ENCODE measurements at places on chromosomes 2 and 18.

GRCh38 chr2:150358468-150358807 lies 129.0 kb downstream of the RND3 start:
- no peak for DNase-seq

GRCh38 chr18:27599202-27599829 lies 414.2 kb upstream of the CHST9 start:
- no peak for DNase-seq

DNA sequence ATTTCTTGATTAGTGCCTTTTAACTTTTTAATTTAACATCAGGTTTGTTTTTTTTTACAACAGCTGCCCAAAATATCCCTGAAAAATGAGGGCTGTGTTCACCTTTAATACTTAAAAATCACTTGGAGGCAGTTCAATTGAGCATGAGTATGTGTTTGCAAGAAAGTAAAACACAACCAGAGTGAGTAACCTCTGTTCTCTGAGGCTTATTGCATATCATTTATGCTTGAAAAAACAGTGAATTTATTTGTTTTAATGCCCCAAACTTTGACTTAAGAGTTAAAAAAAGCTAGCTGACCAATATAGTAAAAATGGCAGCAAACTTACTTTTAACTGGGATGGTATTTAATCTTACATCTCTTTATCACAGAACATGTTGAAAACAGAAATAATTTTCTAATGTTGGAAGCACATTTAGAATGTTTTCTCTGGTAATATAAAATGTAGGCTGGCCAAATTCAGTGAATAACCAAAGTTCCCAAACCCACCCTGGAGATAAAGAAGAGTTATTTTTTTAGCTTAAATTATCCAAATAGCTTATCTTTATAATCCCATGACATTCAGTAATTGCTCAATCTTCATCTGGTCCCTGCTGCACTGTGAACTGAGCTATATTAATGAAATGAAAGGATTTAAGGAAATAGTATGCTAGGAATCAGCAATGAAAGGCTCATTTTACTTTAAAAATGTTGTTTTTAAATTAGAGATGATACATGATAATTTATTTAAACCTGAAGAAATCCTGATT lies 24.8 kb upstream of the EFEMP1 start:
- DNase-seq: no peak

DNA sequence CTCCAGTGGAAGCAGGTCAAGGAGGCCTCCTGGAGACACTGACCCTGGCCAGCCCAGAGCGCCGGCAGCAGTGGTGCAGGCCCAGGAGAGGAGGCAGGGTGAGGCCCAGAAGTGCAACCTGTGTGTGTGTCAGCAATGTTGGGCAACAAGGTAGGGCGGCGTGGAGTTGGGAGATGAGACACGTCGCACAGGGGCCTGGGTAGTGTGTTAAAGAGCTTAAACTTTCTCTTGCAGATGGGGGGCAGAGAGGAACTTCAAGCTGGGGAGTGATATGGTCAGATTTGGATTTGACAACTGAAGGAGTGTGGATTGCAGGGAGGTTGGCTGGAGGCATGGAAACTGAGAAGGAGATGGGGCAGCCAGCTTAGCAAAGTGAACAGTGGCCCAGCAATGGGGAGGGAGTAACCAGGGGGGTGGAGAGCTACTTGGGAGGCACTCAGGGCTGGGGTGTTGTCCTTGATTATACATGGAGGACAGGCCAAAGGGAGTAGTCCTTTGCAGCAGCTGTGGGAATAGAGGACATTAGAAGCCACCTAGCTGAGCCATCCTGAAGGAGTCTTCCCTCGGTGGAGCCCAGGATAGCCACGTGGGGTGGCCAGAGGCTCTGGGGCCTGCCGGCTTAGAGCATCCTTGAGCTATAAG lies 278.6 kb upstream of the HS6ST1 start:
- DNase-seq: no peak

- DNase-seq: no peak
These were observed 236.9 kb downstream of the RBM43 start for GRCh38 chr2:151024696-151025251.

- DNase-seq: no peak
These were observed 241.7 kb upstream of the DOK6 start for GRCh38 chr18:69158944-69159343.

- no peak for DNase-seq
These were observed 28.1 kb downstream of the ASAP2 start for GRCh38 chr2:9234680-9235146.

DNA sequence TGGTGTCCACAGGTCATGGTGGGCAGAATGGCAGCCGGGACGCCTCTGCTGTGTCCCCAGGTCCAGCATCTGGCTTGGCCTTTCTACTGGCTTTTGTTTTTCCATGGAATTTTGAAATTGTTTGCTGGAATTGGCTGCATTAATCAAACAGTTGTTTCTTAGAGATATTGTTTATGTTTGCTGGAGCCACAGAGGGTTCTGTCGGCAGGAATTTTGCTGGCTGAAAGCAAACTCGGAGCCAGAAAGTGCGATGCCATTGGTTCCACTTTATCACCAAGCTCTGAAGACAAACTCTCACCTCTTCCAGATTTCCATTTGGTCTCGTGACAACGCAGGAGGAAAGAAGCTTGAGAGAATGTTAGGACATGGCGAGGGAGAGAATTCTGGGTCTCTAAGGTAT lies 199.2 kb upstream of the COPS8 start:
- no peak for DNase-seq

DNA sequence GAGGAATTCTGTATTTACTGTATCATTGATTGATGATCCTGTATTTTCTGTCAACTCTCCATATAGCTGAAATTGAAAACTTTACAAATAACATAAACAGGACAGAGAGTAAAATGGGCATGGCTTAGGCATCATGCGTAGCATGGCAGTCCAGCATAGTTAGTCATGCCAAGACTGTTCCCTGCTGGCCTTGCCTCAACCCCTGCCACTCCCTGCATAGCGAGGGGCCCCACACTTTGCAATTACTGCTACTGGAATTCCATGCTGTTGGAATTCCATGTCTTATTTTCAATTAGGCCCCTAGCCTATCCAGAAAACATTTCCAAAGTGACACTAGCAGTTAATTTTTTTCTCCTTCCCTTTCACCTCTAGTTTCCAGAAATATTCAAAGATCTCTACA lies 15.1 kb upstream of the SOX11 start:
- DNase-seq: no peak

DNA sequence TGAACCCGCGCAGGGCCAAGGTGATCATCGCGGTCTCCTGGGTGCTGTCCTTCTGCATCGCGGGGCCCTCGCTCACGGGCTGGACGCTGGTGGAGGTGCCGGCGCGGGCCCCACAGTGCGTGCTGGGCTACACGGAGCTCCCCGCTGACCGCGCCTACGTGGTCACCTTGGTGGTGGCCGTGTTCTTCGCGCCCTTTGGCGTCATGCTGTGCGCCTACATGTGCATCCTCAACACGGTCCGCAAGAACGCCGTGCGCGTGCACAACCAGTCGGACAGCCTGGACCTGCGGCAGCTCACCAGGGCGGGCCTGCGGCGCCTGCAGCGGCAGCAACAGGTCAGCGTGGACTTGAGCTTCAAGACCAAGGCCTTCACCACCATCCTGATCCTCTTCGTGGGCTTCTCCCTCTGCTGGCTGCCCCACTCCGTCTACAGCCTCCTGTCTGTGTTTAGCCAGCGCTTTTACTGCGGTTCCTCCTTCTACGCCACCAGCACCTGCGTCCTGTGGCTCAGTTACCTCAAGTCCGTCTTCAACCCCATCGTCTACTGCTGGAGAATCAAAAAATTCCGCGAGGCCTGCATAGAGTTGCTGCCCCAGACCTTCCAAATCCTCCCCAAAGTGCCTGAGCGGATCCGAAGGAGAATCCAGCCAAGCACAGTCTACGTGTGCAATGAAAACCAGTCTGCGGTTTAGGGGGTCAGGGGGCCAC lies 897 bp downstream of the GPR45 start:
- DNase-seq: no peak

DNA sequence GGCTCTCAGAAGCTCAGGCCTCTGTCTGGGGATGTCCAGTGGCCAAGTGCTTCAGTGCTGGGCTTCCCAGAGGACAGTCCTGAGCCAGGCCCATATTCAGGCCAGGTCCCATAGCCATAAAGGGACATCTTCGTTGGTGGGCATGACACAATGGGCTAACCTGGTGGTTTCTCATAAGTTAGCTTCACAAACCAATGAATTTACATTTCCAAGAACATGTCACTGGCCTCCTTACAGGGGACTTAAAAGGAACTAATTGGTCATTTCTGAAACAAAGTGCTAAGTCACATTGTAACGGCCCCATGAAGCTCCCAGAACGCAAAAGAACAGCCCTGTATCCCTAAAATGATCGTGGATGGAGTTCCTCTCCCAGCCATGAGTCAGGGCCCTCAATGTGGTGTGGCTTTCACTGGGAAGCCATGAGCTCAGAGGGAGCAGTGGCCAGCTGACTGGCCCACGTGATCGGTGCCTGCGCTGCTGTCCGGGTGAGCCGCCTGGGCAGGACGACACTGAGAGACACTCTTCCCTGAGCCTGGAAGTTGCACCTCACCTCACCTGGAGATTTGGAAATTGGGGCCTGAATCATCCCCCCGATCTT lies 163.7 kb upstream of the APCDD1 start:
- no peak for DNase-seq

- DNase-seq: no peak
These were observed 121.3 kb upstream of the DDX18 start for GRCh38 chr2:117693154-117693553.

DNA sequence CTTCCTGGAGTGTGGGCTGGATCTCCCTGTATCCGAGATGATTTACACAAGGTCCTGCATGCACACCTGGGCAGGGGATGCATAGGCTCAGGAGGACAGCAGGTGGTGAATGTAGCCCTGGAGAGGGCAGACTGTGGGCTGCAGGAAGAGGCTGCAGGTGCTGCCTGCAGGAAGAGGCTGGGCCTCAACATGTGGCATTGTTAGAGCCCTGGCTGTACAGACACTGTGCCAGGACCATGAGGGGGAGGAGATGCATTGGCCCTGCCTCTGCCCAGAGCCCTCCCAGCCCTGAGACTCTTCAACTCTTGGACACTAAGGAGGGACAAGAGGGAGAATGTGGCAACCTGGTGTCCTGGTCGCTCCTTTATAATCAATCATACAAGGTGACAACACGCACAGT lies 392.8 kb downstream of the TNS1 start:
- DNase-seq: no peak

GRCh38 chr2:230816735-230817134 lies 48.0 kb upstream of the ITM2C start:
- DNase-seq: no peak

DNA sequence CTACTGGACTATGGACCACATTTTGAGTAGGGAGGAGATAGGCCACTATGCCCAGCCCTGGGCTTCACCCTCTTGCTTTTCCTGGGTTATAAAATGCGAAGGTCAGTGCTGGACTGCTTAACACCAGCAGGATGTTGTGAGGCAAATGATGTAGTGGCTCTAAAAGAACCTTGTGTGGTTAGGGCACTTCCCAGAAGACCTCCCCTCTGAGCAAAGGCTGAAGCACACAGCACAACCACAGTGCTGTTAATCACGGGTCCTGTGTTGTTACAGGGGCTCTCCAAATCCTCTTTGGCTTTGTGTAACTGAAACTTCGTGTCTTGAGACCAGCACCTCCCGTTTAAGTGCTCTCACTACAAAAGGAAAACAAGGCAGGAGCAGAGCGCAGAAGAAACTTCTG lies 166.9 kb downstream of the KLHL29 start:
- no peak for DNase-seq

- peak; percentile 42 for DNase-seq
These were observed at the start of gene MYO5B for GRCh38 chr18:50194631-50195532. TSS of gene MYO5B (minus strand) at chr18:50195147. CDS start at chr18:50194793, 354 bp downstream.

GRCh38 chr2:66545258-66545657 lies 110.3 kb downstream of the MEIS1 start:
- no peak for DNase-seq

DNA sequence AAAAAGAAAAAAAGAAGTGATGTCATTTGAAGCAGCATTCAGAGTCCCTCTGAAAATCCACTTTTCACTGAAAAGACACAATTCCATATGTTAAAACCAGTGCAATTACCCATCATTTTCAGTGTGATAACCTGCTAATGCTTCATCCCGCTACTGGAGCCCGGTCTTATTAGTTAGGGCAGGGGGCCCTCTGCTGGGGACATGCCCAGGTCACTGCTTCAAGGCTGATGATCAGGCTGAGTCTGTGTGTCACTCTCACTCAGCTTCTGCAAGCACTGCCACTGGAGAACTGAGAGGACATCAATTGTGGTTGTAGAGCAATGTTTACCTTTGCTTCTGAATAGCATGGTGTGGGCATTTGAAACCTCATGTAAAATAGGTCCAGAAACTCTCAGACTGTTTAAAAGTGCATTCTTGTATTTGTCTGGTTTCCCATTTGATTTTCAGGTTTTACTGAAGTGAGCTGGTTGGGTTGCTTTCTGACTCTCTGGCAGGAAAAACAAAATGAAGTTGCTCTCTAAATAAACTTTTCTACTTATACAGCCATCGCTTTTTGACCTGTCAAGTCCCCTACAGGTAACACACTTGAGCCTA lies 49.2 kb upstream of the NXPH2 start:
- peak; percentile 81 for DNase-seq

GRCh38 chr2:227653419-227653818 lies 13.2 kb upstream of the SCYGR5 start:
- DNase-seq: no peak

GRCh38 chr2:235639428-235639773 lies 145.6 kb downstream of the AGAP1 start:
- no peak for DNase-seq

DNA sequence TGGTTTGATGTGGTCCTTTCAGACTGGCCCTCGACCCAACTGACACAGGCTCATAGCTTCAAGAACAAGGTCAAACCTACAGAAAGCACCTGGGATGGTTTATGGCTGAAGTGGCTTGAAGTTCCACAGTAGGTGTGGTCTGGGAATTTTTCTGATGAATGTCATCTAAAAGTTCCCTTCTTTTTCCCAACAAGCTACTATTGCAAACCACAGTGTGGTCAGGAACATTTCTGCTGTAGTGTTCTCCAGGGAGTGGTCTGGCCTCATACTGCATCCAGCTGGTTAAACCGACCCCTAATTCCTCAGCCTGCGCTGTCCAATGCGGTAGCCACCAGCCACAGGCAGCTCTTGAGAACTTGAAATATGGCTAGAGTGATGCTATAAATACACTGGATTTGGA lies 92.7 kb downstream of the FAM124B start:
- no peak for DNase-seq

DNA sequence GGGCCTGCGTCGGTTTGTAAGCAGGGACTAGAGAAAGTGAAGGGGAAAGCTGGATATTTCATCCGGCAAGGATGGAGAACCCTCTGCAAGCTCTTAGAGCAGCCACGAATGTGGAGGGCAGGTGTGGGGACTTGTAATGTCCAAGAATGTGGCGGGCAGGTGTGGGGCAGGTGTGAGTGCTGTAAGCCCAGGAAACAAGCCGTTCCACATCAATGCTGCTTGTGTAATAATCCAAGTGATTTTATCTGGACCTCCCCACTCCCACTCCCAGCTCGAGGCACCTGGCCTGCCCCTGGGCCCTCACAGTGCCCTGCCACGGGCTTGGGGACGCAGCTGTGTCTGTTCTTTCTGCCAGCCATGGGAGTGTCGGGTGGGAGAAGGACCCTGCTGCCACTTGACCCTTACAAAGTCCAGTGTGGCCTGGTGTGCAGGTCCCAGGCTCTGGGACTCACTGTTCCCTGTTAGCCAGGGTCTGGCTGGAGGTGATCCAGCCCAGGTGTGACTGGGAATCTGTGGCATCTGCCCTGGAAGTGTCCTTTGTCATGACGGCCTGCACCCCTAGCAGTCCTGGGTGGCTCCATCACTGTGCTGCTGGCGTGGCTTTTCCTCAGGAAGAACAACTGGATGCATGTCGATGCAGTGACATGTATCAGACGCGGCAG lies 42.8 kb downstream of the SOX11 start:
- DNase-seq: no peak
